Stimulated activated CD8-positive, alpha-beta memory T cell treated with anti-CD3 and anti-CD28 coated beads, Interleukin-7, amount 100 ng/mL, for 24 hours (primary cell): ENCODE measurements at places on chromosomes 6 and 20.

DNA sequence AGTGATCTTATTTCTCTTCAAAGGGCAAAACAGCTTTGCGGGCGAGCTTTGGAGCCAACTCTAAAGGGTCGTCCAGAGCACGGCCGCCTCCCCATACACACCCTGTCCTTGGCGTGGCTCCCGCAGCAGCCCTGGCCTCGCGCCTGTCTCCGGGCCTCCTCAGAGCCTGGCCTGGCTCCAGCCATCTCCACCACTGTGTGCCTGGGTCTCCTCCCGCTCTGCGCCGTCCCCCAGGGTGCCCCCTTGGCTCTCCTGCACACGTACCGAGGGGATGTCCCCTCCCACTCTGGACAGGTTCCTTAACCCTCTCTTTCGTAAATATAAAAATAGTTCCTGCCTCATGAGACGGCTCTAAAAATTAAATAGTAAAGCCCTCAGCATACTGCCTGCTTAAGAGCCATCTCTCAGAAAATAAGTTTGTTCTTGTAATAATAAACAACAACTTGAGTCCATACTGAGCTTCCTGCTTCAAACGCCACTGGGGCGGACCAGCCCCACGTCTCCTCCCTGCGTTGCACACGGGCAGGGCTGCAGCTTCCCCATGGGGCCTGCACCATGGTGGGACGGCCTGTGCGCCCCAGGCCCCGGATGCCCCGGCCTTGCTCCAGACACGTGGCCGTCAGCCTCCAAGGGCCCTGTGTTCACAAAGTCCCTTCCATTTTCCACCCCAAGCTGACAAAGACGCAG, 226.2 kb downstream of the TTLL2 start:
- no peak for DNase-seq

GRCh38 chr6:138815797-138816528, 20.1 kb downstream of the ECT2L start:
- no peak for DNase-seq

DNA sequence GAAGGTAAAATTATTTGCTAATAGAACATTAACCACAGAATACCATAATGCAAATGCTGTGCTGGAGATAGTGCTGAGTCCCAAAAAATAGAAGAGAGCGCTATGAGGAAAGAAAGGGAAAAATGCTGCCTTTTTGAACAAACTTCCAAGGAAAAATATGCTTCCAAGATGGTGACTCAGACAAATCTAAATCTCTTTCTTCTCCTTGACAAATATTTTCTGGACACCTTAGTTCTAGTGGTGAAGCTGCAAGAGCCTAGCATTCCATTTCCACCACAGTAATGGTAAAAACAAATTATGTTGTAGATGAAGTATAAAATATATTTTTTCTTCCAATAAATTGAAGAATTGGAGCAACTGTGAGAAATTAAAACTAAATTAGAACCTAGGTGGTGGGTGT, 155.6 kb upstream of the TBX18 start:
- DNase-seq, result no peak

DNA sequence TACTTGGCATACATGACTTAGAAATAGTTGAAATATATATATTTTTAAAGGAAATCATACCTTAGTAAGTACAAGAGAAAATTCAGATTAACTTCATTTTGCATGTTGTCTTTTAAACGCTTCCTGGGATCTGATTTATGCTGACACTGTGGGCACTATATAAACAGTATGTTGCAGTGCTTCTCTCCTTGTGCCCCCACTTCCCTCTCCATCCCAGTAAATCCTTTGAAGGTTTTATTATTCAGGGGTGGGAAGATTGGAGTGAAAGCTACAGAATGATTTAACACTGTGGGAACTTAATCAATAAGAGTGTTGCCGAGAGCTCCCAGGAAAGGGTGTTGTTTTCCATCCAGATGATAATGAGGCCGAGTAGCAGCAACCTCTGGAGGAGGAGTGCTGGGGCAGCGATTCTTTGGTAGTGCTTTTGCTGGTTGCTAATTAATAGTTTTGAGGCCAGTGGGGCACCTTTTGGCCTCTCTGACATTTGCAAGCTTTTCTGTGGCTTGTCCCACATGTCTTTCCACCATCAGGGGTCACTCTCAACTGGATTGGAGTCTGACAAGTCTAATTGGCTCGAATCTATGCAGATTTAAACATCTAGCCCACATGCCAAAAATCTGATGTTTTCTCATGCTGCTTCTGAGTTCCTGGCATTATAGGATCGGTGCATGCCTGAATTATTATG, 183.0 kb upstream of the MMS22L start:
- DNase-seq, result no peak

DNA sequence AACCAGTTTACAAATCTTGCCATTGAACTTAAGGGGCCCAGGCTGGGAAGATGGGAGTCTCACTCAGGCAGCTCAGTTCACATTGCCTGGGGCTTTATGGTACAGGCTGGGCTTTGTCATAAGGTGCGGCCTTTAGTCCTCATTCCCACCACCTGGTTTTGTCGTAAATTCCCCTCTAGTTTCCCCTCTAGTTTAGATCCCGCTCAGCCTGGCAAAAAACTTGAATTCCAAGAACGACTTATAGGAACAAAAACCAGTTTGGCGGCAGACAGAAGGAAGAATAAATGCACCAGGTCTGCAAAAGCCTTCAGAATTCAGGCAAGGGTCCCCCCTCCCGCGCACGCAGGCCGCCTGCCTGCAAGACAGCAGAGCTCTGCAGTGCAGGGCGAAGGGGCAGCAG, 4.1 kb downstream of the BMP7 start:
- DNase-seq, result no peak
